AG08396 (cell line): ENCODE measurements at places on chromosomes 11 and 22.

DNA sequence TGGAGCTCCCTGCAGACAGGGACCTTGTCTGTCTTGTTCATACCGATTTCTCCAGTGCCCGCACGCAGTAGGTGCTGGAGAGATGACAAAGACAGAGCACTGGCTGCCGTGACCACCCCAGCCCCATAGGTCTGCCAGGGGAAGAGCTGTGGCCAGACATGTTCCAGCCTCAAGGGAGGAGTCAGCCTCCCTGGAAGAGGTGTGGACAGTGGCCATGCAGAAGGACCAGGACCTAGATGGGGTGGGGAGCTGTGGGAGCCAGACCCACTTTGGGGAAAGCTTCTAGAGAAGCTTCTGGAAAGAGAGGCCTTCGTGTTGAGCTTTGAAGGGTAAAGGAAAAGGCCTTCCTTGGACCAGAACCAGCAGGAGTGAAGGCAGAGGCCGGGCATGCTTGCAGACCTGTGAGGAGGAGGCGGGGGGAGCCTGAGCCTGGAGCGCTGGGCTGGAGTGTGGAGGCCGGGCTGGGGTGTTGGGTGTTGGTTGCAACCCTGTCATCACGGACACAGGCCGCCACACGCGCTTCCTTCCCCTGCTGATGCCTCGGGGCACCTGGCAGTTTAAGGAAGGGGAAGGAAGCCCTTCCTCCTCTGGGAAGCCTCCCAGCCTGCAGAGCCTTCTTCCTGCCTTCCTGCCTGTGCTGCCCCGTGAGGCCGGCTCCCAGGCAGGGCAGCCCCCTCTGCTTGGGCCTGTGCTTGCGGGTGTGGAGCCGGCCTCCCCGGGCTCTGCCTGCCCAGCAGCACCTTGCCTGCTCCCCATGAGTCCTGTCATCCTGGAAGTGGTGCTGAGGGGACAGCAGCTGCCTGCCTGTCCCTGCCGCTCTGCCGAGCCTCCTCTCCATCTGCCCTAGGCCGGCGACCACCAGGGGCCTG, 12.3 kb downstream of the RELT start:
- DNase-seq = no peak

DNA sequence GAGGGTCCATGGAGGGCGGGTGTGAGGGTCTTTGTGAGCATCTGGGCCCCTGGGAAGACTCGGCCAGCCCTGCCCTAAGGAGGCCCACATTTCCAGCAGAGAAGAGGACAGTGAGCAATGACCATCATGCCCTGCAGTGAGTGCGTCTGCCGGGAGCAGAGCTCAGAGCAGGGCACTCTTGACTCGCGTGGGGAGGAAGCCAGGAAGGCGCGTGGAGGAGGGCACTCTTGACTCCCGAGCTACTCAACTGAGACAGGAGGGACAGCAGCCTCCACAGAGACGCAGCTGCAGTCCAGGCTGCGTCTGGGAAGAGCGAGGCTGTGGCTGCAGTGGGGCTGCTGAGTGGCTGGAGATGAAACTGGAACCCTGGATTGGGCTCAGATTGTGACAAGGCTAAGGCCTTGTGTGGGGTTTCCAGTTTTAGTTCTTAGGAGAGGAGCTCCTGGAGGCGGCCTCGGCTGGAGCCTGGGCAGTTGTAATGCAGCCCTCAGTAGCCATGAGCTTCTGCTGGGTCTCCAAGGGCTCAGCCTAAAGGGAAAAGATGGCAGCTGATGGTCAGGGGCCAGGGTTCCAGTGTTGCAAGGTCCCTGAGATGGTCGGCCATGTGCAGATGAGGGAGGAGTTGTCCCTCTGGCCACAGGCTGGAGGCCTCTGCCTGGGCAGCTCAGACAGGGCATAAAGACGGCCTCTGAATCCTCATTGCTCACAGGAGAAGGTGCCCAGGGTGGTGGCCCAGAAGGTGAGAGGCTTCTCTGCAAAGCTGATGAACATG, 264.7 kb upstream of the B3GAT1 start:
- DNase-seq = no peak

- no peak for DNase-seq
Measured at GRCh38 chr11:48020092-48020755, 39.9 kb downstream of the PTPRJ start.

- DNase-seq = no peak
Measured at GRCh38 chr11:45041596-45041995, 90.9 kb upstream of the TP53I11 start.

DNA sequence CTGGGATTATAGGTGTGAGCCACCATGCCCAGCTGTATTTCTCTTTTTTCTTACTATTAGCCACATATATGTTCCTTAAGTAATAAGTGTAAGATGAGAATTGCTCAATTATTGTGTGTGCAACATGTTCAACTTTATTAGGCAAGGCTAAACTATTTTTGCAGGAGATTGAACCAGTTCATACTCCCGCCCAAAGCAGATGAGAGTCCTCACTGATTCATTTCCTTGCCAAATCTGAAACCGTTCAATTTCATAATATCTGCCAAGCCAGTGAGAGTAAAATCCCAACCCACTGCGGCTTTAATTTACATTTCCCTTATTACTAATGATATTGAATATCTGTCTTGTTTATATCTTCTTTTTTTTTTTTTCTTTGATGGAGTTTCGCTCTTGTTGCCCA, 48.4 kb downstream of the KCNJ4 start:
- peak; percentile 31 for DNase-seq
